ENCODE measurements at places on chromosomes 1 and 21.

DNA sequence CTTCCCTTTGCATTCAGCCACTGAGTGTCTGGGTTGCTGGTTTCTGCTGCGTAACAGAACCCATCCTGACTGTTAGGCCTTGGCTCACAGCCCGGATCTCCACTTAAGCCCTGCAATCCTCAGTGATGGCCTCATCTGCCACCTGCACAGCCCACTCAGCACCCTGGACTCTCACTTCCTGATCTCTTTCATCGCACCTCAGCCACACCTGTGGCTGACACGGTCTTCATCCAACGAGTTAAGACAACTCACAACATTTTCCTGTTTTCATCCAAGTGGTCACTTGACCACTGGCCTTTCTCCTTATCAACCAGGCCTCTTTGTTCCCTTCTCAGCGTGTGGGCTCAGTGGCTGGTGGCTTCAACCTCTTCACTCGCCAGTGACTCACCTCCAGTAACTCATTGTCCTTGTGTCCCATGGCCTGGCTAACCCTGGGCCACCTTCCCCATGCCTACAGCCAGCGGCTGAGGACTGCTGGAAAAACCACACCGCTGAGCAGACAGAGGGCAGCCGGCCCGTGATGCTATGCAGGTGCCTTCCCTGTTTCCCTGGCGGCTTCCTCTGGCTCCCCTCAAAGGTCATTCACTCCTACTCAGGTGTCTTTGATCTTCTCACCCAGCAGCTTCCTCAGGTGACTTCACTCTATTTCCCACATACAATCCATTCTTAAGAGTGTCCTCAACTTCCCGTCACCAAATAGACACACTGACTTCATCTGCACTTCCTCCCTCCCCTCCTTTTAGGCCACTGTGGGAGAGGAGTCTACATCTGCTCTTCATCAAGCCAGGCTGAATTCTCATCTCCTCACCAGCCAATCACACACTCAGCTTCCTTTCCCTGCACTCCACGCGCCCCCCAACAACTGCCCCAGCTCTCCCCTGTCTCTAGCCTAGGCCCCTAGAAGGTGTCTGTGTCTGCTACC, 19.9 kb upstream of the EDN2 start:
- DNase-seq: no peak

DNA sequence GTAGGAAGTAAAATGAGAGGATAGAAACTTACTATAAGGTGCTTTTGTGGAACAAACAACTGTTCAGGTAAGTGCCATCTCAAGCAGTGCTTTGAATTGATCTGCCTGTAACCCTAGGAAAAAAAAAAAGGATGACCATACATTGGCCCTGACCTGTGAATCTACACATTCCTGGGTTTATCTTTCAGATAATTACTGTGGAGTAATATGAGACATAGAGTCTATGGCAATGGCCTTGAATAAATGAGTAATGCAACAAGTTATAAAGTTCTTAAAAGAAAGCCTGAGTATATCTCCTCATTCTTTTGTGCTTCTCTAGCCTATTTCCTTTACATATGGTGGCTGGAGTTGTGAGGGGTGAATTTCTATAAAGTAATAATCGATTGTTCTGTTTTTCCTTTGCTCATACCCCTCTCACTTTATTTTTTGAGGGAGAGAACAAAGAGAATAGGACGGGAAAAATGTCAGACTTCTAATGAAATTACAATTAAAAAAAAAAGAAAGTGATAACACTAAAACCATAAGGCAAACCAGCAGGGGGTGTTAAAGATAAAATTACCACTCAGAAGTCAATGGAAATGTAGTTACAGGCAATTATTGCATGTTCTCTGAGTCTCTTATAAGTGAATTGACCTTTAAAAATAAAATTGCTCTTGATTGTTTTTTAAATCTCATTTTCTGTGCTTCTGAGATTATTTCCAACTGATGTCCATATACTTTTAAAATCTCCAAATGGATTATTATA, 12.4 kb upstream of the ATP1A1 start:
- DNase-seq: no peak

DNA sequence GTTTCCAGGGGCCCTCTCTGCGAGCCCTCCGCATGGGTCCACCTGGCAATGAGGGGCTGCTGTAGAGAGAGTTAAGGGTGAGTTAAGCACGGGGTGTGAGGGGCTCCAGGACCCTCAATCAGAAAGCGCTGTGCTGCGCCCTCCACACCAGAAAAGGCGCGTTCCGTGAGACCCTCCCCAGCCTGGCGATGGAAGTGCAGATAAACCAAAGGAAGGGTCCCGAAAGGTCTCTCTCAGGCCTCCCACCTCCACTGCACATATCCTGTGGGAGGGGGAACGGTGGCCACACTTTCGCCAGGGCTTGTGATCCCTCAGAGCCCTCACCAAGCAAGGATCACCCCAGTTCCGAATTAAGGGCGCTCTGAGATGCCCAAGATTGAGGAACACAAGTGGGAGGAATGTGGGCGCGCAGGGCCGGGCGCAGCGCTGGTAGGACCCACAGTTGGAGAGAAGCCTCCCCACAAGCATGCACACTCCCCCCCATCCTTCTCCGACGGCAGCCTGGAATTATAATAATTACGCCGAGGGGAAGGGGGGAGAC, 1.1 kb downstream of the WNT3A start:
- no peak for DNase-seq

GRCh38 chr1:108639899-108640560, 20.9 kb downstream of the HENMT1 start:
- DNase-seq: no peak

DNA sequence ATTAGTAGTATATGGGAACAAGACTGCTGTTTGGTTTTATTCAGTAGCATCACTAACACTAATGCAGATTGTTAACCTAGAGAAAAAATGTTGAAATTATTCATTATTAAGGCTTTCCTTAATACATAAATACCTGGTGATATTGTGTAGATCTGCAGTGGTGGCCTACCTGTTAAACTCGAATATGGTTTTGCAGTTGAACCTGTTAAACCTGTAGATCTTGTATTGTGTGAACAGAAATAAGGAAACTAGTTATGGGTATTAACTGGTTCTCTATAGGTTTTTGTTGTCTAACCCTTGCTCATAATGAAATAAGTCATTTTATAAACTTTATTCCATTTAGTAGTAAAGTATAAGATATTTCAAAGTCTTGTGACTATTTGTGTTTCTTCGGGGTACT, 23.9 kb downstream of the PKN2 start:
- DNase-seq: no peak

DNA sequence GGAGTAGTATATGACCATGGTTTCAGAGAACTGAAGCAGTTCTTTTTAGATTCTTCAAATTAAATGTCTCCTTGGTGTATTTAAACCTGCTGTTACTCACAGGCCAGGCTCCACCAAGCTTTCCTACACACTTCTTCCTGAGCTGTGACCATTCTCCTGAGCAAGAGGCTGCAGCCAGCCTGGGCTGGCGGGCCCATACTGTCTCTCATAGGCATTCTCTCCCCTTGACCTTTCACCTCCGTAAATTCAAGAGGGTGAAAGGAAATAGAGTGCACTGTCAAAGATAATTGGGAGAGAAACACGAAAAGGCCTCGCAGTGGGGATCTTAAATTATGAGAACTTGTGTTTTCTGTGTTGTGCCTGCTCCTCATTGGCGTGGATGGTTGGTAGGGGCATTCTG, 2.3 kb downstream of the ARF1 start:
- DNase-seq: no peak

DNA sequence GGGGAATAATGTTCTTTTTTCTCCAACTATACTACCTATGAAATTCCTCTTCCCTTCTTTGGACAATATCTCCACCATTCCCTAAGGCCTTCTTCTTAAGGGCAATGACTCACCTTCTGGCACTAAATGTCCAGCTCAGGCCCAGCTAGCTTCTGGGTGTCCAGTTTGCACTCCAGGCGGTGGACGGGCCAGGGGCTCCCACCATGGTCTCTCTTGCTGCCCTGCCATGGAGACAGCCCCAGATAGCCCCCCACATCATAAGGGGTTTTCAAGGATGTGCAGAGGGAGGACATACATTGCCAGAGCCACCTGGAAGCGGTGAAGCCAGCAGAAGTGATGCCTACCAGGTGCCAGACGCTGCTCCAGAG, 43.8 kb downstream of the C1orf198 start:
- no peak for DNase-seq

- DNase-seq: no peak
These were observed 43.7 kb upstream of the COL6A1 start for GRCh38 chr21:45937721-45938452.

DNA sequence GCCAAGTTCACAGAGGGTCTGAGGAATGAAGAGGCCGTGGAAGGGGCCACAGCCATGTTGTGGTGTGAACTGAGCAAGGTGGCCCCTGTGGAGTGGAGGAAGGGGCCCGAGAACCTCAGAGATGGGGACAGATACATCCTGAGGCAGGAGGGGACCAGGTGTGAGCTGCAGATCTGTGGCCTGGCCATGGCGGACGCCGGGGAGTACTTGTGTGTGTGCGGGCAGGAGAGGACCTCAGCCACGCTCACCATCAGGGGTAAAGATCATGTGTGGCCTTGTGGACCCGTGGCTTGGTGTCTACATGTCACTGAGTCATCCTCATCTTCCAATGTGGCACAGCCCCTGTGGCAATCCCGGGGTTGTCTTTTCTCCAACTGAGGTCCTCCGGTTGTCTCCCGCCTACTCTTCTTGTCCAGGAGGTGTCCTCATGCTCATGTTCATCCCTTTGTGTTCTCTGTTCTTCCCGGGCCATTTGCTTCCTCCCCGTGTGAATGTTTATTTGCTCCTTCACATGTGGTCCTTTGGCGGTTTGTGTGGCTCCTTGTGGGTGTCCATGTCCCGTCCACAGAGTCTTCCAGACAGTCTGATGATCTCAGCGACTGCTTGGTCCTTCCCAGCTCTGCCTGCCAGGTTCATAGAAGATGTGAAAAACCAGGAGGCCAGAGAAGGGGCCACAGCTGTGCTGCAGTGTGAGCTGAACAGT, 84.2 kb downstream of the OBSCN start:
- no peak for DNase-seq

DNA sequence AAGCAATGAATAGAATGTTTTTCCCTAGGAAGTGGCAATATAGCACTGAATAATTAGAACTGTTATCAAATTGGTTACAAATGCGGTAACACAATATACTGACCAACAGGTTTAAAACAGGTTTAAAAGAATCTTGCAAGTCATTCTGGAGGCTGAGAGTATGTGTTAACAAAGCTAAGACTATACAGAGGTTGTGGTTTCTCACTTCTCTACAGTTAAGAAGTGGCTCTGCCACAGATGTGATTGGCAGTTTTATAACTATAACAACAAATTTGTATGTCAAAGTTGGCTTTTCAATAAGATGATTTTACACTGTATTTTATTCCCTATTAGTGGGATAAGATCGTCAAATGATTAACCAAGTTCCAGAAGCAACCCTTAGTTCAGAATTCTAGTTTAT, 7.1 kb downstream of the ANGEL2 start:
- no peak for DNase-seq

DNA sequence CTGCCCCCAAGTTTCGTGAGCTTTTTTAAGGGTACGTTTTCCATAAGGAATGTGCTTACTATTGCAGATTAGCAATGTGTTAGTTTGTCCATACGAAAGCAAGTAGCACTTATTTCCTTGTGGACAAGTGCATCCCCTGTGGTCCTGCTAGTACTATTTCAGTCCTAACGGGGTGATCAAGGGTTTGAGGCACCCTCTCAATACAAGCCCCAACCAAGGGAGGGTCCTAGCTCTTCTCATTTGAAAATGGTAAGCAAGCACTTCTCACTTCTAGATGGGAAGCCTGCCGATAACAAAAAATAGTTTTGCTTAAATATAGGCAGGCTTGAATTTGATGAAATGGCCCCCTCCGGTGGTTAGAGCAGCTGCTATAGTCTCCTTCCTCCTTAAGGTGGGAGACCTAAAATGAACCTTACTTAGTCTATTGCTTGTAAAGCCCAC, 64.0 kb upstream of the HMCN1 start:
- DNase-seq: no peak

DNA sequence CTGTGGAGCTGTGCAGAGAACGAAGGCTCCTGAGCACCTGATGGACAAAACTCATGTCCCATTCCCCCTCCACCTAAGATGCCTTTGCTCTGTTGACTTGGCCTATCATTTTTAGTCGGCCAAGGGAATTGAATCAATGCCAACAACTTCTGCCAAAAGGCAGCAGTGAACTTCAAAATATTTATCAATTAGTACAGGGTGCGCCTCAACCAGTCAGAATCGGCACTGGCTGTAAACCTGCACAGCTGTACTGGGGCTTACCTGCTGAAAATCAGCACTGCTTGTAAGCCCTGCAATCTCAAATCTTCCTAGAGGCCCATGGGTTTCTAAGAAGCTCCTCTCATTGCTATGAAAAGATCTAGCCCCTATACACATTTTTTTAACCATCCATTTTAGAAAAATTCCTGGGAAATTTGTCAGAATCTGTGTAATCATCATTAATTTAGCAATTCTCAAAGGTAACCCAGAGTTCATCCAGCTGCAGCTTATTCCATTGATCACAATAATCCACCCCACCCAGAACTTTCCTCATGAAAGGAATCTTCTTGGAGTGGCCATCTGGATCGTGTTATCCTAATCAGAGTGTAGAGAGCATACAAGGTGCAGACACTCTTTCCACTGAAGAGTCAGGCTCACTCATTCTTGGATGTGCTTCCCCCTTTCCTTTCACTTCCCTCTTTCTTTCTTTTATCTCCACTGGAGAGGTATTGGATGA, 40.2 kb downstream of the ADAMTS1 start:
- no peak for DNase-seq

DNA sequence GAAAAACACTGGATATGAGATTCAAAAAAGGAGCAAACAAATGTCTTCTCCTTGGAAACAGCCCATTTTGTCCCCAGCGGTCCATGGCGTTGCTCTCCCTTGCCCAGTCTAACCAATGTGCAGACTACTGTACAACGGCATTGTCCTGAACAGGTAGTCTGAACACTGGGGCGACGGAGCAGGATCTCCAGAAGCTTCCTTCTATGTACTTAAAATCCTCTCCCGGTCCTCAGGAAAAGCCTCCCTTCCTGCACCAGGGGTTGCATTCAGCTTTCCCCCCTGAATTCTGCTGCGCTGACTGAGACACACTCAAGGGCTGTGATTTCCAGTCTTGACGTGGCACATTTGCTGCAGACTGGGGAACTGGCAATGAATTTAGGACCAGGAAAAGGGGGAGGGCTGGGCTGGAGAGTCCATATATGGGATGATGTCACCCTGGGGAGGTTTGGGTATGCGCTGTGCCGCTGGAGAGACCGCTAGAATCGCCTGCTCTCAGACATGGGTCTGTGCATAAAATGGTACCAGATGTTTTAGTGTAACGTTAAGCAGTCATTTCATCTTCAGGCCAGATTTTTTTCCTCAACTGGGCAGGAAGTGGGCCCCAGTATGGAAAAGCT, 275.9 kb upstream of the C1orf105 start:
- DNase-seq: no peak

- no peak for DNase-seq
These were observed 94.3 kb downstream of the RGS2 start for GRCh38 chr1:192903142-192903541.

DNA sequence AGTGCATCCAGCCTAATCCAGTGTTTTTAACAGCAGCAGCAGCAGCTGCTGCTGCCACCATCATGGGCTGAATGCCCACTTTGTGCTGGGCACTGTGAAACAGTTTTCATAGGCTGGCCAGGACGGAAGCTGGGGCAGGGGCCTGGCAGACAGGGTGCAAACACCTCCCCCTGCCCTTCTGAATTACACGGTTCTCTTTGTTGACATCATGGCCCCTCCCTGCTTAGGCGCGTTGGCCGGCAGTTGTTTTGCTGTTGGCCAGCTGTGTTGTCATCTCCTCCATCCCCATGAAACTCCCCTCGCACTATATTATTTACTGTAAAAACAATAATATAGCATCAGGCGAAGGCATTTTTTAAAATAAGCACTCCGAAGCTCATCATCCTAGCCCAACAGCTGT, 33.1 kb downstream of the PTPRU start:
- no peak for DNase-seq
